ENCODE measurements at places on chromosomes 2 and 18. TPM values are rescaled to one million over a fixed set of nuclear protein-coding genes. Genes with fewer than 3 reads are reported as not detected.

EDAR gene
- not detected for total RNA-seq

PPP3R1 gene
- total RNA-seq: 32.8 TPM

NUP35 gene
- total RNA-seq: 8.7 TPM

ADAM23 gene
- total RNA-seq: 28.9 TPM

GCG gene
- not detected for total RNA-seq

CNOT9 gene
- 29.1 TPM for total RNA-seq

ANKRD29 gene
- total RNA-seq: 2.0 TPM

LRATD1 gene
- total RNA-seq: 0.07 TPM

NPHP1 gene
- 3.9 TPM for total RNA-seq

TIGD1 gene
- total RNA-seq: 2.2 TPM

CASP10 gene
- total RNA-seq: 6.8 TPM

CACNB4 gene
- 10.8 TPM for total RNA-seq

TRIM43 gene
- not detected for total RNA-seq

SKOR2 gene
- total RNA-seq: not detected

IL36B gene
- not detected for total RNA-seq

PROKR1 gene
- total RNA-seq: not detected

All from smooth muscle cell of the pulmonary artery (primary cell).